Thoracic aorta endothelial cell (primary cell): ENCODE measurements at places on chromosomes 6 and 20. TPM values are rescaled to one million over a fixed set of nuclear protein-coding genes. Genes with fewer than 3 reads are reported as not detected.

Gene SRF
- total RNA-seq = 22.5 and 28.9 TPM in 2 replicates

Gene DPPA5
- not detected in 2 replicates for total RNA-seq

Gene HNF4A
- not detected in 2 replicates for total RNA-seq

Gene CEP57L1
- total RNA-seq = 35.9 and 42.3 TPM in 2 replicates

Gene CAGE1
- total RNA-seq = under 0.01 and 0.07 TPM in 2 replicates

Gene SLC26A8
- under 0.01 TPM in 2 replicates for total RNA-seq

Gene CST1
- 0.27 TPM in 1 of 2 replicates, not detected in the other for total RNA-seq

Gene ETV7
- total RNA-seq = 0.13 and 0.14 TPM in 2 replicates

Gene CCN6
- total RNA-seq = not detected in 2 replicates

Gene TMC2
- not detected in 2 replicates for total RNA-seq

Gene ISM1
- 0.07 TPM in 1 of 2 replicates, not detected in the other for total RNA-seq

Gene PRND
- 1.2 and 2.3 TPM in 2 replicates for total RNA-seq

Gene PDE7B
- 32.0 and 64.5 TPM in 2 replicates for total RNA-seq

Gene C6orf132
- total RNA-seq = not detected in 2 replicates

Gene CYP39A1
- total RNA-seq = 0.13 and 0.22 TPM in 2 replicates

Gene EFCAB8
- 0.43 TPM in 1 of 2 replicates, not detected in the other for total RNA-seq

Gene GDAP1L1
- not detected in 2 replicates for total RNA-seq

Gene TRIM15
- not detected in 2 replicates for total RNA-seq

Gene CALHM4
- total RNA-seq = 0.13 and 0.22 TPM in 2 replicates

Gene GLYATL3
- not detected in 2 replicates for total RNA-seq

Gene BPIFB2
- total RNA-seq = not detected in 2 replicates

Gene LAMA4
- 444 and 607 TPM in 2 replicates for total RNA-seq

Gene MOXD1
- total RNA-seq = under 0.01 and 0.07 TPM in 2 replicates

Gene DEFB125
- total RNA-seq = not detected in 2 replicates

Gene HDGFL1
- not detected in 2 replicates for total RNA-seq

Gene DEFB124
- total RNA-seq = not detected in 2 replicates

Gene LAMP5
- total RNA-seq = 0.66 and 0.72 TPM in 2 replicates

Gene APCDD1L
- 0.14 and 0.40 TPM in 2 replicates for total RNA-seq

Gene HLA-DQA1
- total RNA-seq = not detected in 2 replicates

Gene GLO1
- 233 and 286 TPM in 2 replicates for total RNA-seq

Gene GPLD1
- 0.13 and 0.43 TPM in 2 replicates for total RNA-seq

Gene PBOV1
- total RNA-seq = not detected in 2 replicates

Gene WFDC5
- total RNA-seq = not detected in 2 replicates

Gene PTCHD4
- 1.9 and 3.2 TPM in 2 replicates for total RNA-seq

Gene VIP
- total RNA-seq = 0.53 and 1.4 TPM in 2 replicates

Gene ADGB
- total RNA-seq = not detected in 2 replicates

Gene C20orf204
- 2.1 and 3.3 TPM in 2 replicates for total RNA-seq

Gene C6orf163
- 3.1 and 4.6 TPM in 2 replicates for total RNA-seq

Gene PSORS1C1
- 2.0 and 4.2 TPM in 2 replicates for total RNA-seq

Gene NOX3
- total RNA-seq = not detected in 2 replicates

Gene PPP1R14C
- total RNA-seq = not detected in 2 replicates

Gene SLC22A16
- not detected in 2 replicates for total RNA-seq

Gene C6orf15
- total RNA-seq = not detected in 2 replicates

Gene ANKEF1
- 2.8 and 4.0 TPM in 2 replicates for total RNA-seq

Gene GRIK2
- total RNA-seq = not detected in 2 replicates

Gene ARG1
- not detected in 2 replicates for total RNA-seq

Gene L3MBTL1
- 6.9 and 7.5 TPM in 2 replicates for total RNA-seq

Gene ZNF334
- total RNA-seq = 0.13 and 0.14 TPM in 2 replicates

Gene RAET1G
- 0.27 and 0.43 TPM in 2 replicates for total RNA-seq

Gene RIPOR3
- not detected in 2 replicates for total RNA-seq

Gene ZKSCAN4
- 3.2 and 4.8 TPM in 2 replicates for total RNA-seq

Gene C4A
- total RNA-seq = 0.86 and 1.6 TPM in 2 replicates
